ENCODE measurements at places on chromosomes 12 and 14.

DNA sequence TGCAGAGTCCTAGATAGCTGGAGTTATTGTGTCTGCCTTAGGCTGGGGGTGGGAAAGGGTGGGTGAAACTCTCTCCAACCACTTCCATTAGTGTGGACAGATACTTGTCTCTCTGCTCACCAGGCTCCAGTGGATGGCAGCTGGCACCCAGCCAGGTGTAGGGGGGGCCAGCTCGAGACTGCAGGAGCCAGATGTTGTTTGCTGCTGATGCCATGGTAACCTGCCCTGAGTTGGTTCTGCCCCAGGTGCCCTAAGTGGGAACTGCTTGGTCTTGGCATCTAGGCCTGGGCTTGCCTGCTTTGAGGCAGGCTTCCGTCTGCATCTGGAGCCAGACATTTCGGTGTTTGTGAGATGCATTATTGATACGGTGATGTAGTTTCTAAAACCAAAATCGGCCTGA, 82.2 kb downstream of the ADCK1 start:
- no peak for DNase-seq

DNA sequence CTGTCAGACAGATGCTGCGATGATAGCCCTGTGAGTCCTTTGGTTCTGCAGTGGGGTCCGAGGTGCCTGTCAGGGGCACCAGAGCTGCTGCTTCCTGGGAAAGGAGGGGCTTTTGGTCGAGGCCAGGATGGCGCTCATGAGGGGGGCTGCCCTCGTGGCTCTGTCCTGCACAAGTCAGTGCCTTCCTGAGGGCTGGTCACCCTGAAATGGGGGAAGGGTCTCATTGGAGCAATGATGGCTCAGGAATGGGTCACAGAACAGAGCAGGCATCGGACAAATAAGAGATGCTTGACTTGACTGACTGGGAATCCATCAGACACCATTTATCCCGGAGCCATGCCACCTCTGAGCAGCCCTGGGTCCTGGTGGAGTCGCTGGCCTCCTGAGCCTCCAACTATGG, 121.9 kb downstream of the ADGRD1 start:
- DNase-seq, result no peak

- no peak for DNase-seq
Measured at GRCh38 chr14:39773387-39774126, 341.3 kb upstream of the FBXO33 start.

DNA sequence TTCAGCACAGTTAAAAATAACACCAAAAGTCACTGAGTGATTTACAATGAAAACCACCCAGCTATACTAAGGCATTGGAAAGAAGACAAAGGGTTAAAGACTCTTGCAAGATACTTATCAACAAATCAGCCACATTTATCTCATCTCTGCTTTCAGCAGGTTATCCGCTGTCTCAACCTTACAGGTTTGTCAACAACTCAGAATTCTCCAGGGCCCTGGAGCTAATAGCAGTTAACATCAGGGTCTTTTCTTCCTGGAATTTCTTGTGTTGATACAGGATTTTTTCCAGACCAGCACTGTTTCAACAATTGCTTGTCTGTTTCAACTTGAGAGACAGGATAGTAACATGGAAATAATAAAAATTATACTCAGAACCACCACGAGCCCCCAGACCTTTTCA, 3.5 kb downstream of the PKP2 start:
- DNase-seq, result no peak

GRCh38 chr12:51522696-51523095, 68.3 kb upstream of the SCN8A start:
- DNase-seq, result no peak

DNA sequence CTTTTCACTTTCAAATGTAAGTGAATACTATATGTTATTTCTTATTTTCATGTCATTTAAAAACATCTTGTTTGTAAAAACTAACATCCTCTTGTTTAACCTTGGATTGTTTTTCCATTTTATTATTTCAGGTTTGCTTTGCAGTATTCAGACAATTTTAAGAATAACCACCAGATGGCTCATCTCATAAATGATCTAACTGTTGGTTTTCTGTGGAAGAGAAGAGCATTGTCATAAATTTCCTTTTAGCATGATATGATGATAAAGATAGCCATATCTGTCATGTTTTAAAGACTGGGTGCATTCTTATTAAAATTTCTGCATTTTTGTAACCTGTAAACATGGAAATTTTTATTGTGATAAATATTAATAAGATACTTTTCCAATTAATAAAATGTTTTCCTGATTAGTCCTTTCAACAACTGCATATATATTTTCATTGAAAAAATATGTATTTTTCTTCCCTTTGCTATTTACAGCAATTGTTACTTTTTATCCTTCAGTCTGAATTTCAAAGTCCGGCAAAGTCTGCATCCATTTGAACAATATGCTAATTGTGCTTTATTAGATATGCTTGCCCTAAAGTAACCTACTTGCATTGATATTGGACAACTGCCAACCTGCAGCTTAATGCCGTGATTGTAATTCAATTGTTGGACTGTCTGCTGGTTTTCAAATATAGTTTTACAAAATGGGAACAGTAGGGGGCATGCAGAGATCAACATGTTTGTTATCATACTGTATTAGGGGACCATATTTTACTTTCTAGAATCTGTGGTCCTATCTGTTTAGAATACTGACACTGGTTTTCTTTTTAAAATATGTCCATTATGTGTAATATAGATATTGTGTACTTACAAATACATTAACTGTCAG, 163.4 kb downstream of the GARIN6 start:
- DNase-seq, result peak; percentile 2

- DNase-seq, result no peak
Measured at GRCh38 chr12:1108276-1108675, 117.3 kb downstream of the ERC1 start.

DNA sequence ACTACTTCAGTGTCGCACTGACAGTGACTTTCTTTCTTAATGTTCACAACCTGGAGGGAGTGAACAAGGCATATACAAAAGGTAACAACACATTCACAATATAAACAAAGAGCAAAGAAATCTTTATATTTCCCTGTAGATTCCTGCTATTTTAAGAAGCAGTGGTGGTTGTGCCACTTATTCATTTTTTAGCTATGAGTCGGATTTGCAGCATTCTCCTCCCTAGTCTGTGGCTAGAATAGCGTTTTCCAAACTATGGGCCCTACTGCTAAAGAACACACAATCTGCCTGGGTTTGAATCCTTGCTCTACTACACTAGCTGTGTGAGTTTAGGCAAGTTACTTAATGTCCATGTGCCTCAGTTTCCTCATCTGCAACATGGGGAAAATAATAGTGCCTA, 18.6 kb upstream of the MDM1 start:
- DNase-seq, result no peak

- DNase-seq, result peak; percentile 32
Measured at GRCh38 chr12:44875417-44875953, 630 bp downstream of the NELL2 start.

GRCh38 chr14:81261176-81261575, 40.4 kb upstream of the GTF2A1 start:
- DNase-seq, result no peak

GRCh38 chr12:48938805-48939204, 13.5 kb upstream of the FKBP11 start:
- DNase-seq, result no peak

- no peak for DNase-seq
Measured at GRCh38 chr14:85234156-85235025, 295.6 kb upstream of the FLRT2 start.

DNA sequence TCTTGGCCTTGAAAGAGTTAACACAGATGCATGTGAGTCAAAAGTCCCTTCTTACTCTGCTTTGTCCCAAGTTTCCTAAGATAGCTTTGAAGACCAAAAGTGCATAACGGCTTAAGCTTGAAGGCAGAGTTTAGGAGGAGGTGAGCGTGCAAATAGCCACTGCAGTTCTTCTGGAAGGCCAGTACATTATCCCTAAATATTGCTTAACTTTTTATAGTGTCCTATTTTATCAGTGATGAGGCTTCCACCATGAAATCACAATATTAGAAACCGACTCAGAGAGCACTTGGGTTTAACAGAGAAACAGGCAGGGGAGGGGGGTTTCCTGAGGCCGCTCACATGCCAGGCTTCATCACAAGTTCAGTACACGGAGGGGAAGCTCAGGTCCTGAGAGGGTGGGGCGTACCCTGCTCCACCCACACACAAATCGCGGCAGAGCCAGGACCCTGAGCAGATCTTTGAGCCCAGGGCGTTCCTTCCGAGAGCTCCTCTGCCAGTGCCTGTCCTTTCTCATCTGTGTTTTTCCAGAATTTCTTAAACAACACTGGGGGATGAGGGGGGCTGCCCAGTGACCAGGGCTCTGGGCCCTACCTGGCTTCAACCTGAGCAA, 26.8 kb upstream of the BDKRB2 start:
- no peak for DNase-seq

- DNase-seq, result no peak
Measured at GRCh38 chr14:36134038-36134437, 42.5 kb downstream of the PTCSC3 start.

DNA sequence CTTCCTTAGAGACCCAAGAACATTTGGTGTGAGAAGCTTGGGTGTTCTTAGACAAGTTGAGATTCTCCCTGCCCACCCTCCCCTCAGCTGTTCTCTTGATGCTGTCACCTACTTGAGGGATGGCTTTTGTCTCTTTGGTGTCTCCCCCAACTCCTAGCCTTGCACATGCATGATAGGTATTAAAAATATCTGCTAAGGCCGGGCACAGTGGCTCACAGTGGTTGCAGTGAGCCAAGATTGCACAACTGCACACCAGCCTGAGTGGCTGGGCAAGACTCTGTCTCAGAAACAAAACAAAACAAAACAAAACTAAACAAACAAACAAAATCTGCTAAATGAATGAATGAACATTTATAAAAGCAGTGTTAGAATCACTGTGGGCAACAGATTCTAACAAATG, 261.1 kb downstream of the AKAP6 start:
- no peak for DNase-seq

DNA sequence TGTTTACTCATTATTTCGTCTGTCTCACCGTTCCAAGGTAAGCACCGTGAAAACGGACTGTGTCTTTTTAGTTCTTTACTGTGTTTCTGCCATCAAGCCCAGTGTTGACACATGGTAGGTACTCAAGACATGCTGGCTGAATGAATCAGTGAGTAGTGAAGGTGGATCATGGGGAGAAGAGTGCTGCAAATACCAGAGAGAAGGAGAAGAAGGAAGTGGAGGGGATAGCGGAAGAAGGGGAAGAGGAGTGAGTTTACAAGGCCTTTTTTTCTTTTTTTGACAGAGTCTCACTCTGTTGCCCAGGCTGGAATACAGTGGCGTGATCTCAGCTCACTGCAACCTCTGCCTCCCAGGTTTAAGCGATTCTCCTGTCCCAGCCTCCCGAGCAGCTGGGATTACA, 54.6 kb downstream of the ETV6 start:
- DNase-seq, result no peak

- DNase-seq, result no peak
Measured at GRCh38 chr14:37826869-37827268, 231.4 kb downstream of the TTC6 start.
